ENCODE measurements at places on chromosomes 3 and 15.
A peak's percentile ranks its signal among the peaks of the same experiment; 100 is the strongest.

GRCh38 chr3:17030438-17030837 lies 145.7 kb downstream of the PLCL2 start:
- no peak for DNase-seq

GRCh38 chr15:66701422-66702034 lies 508 bp upstream of the SMAD6 start:
- DNase-seq, result peak; percentile 59

- no peak for DNase-seq
Measured at GRCh38 chr3:187403768-187404288, 35.6 kb downstream of the RTP4 start.

DNA sequence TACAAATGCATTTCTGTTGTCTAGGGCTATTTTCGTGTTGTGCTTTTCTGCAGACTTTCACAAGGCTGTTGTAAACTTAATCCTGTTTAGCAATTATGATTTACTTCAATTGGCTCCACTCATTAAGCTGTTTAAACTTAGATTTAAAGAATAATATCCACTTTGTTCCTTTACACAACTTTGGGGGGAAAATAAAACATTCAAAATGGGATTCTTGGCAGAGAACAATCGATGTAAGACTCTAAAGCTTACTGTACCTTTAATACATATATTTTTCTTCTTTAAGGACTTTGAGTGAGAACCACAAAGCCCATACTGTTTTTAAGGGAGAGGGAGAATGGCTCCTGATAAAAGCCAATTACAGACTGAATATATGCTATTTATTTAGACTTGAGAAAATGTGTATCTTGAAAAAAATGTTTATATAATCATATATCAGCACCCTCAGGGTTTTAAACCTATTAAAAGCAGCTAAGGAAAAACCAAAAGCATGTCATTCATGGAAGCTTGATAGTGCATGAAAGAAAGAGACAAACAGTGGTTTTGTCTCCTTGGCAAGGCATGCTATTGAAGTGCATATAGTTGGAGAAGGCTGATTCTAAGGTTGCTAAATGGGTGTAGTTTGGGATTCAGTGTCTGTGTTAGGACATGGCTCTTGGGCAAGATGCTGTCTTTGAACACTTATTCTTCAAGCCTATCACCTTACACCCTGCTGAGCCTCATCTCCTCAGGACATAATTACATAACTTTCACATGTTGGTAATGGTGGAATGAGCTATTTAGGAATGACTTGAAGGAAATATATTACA lies 293.4 kb upstream of the TBC1D5 start:
- no peak for DNase-seq

GRCh38 chr3:45793482-45794176 lies 2.7 kb downstream of the SLC6A20 start:
- DNase-seq, result no peak

- DNase-seq, result peak; percentile 94
Measured at GRCh38 chr3:52685709-52686691, at the start of the genes GNL3 and PBRM1. Gene GNL3, plus strand, starts transcription at chr3:52686032. Its CDS starts 61 bp downstream, at chr3:52686093. Gene PBRM1, minus strand, starts transcription at chr3:52685913.

- DNase-seq, result no peak
Measured at GRCh38 chr3:188002626-188003138, 151.3 kb upstream of the LPP start.

GRCh38 chr3:48412375-48413001 lies 17.4 kb downstream of the PLXNB1 start:
- no peak for DNase-seq

GRCh38 chr15:29034593-29035335 lies 149.0 kb downstream of the APBA2 start:
- no peak for DNase-seq

GRCh38 chr15:93360318-93360717 lies 271.3 kb upstream of the RGMA start:
- no peak for DNase-seq

GRCh38 chr15:74170071-74170844 lies 3.3 kb upstream of the ISLR start:
- DNase-seq, result no peak

GRCh38 chr15:101019366-101019896 lies 100.3 kb downstream of the LRRK1 start:
- DNase-seq, result no peak

GRCh38 chr15:41291065-41291631 lies 41.2 kb downstream of the OIP5 start:
- peak; percentile 77 for DNase-seq

Data from germinal center (tissue), 1 donor.